ENCODE measurements at places on chromosomes 5 and 9.

DNA sequence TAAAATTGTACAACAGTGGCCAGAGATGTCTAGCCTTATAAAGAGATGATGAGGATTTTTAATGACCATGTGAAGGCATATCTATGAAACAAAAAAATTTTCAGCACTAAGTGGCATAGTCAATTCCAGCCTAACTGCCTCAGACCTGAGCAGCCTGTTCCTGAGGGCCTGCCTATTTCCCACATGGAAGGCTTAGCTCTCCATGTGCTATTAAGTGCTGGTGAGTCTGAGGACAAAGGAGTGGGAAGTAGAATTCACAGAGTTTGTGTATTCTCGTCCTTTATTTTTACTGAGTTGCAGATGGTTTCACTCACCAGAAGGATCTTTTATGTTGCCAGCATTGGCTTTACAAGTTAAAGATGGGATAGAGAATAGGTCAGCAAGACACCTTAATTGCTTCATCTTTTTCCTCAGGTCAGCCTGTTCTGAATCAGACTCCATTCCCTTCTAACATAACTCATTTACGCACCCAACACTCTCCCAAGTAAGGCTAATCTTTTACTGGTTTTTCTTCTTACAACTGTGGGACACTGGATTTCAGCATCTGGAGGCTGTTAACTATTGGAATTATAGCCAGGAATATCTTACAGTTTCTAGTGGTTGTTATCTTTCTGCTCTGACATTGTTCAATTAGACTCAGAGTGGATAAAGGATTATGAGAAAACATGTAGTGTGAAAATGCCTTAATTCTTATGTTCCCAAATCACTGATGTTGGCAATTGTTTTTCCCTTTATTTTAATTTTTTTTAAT lies 76.8 kb downstream of the ISOC1 start:
- DNase-seq: no peak

DNA sequence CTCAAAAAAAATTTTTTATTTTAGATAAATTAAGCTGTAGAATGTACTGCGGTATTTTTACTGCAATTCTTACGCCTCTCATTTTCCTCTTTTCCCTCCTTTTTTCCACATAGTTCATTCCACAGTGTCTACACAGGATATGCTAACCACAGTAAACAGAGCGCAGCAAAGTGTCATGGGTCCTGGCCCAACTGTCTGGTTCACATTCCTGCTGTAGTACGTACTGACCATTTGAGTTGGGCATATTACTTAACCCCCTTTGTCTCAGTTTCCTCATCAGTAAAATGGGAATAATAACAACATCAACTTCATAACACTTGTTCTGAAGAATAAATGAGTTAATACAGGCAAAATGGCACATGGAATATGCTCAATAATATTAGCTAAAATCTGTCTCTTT lies 41.6 kb downstream of the SLC44A1 start:
- no peak for DNase-seq

GRCh38 chr9:108783326-108783725 lies 72.5 kb downstream of the ACTL7B start:
- DNase-seq: no peak

DNA sequence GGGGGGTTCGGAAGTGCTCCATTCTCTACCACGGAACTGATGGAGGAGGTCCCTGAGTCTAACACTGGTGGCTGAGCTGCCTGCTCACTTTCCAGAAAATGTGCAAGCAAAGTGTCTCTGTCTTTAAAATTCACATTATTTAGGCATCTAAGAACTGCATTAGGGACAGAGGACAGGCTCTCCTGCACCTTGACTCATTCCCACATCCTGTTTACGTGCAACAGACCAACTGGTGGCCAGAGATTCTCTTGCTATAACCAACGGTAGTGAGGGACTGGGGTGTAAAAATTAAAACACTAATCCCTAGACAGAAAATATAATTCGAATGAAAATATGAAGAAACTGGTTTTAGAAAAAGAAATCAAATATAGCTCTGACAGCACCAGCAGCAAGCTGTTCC lies 320.9 kb downstream of the IRX2 start:
- DNase-seq: no peak

- no peak for DNase-seq
Observed at GRCh38 chr5:135038813-135039270, 4.8 kb upstream of the PITX1 start.

DNA sequence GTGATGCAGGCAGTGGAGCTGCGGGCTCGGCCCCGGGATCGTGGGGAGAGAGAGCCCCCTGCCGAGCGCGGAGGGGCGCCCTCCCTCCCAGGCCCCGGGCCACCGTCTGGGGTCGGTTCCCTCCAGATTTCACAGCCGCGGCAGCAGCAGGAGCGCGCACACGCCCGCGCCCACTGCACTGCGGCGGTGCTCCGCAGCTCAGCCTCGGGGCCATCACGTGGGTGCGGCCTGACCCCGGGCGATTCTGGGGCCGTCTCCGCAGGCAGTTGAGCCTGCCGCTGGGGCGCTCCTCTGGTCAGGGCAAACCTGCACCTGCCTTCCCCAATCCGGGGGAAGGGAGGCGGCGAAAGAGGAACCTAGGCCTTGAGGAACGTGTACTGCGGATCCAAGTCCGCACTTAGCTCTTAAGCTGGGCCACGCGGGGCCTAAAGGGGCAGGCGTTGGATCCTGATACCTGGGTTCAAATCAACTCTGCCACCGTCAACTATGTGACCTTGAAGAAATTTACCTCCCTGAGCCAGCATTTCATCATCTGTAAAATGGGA lies 9.4 kb upstream of the DELE1 start:
- no peak for DNase-seq

- DNase-seq: no peak
Observed at GRCh38 chr5:433836-434235, 9.1 kb upstream of the EXOC3 start.

GRCh38 chr5:56671571-56671970 lies 143.8 kb upstream of the MAP3K1 start:
- no peak for DNase-seq

- DNase-seq: no peak
Observed at GRCh38 chr5:163094492-163095180, 342.8 kb upstream of the CCNG1 start.

DNA sequence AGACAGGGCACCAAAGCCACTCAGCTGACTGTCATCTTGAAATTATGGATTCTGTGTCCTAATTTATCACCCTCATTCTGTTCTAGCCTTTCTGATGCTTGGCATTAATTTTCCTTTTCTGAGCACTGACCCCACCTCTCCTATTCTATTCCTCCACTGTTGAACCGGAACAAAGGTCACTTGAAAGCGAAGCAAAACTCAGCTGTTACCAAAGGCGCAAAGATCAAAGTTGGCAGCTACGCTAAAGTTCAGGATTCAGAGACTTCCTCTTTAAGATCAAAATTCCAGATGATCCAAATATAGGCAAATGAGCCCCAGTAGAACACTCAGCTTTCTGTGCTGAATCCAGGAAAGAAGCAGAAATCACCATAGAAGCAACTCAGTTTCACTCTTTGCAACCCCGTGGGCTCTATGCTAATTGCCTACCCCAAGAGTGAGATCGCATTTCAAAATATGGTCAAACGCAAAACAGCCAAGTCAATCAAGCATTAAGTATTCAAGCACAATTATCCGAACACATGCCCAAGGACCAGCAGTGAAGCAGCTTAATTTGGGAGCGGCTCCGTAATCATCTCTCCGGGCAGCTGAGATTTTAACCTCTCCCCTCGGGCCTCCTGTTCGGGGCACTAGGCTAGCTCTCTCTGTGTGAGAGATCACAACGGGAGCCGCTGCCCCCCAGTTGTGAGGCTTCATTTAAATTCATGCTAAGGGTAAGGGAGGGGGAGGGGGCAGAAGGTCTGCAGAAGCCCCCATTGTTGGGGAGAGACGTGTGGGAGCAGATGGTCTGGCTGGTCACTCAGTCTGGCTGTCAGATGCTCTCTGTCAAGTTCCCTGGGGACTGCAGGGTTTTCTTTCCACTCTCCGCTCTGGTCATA lies 288.6 kb downstream of the ELAVL2 start:
- no peak for DNase-seq

DNA sequence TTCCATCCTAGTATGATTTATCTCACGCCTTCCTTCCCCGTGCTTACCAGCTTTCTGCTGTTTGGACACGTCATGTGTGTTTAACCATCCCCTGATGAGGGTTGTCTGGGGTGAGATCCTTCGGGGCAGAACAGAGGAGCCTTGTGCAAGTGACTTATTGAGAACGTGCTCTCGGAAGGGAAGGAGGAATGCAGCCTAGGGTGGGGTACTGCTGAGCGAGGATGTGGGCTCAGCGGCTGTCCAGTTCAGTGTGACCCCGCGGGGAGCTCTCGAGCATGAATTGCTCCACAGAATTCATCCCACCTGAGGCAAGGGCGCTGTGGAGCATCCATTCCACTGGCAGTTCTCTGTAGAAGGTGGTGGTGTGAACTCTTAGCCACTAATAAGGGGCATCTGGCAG lies 4.0 kb downstream of the MYOZ3 start:
- DNase-seq: no peak

GRCh38 chr9:131722255-131722654 lies 17.6 kb downstream of the RAPGEF1 start:
- no peak for DNase-seq

- DNase-seq: no peak
Observed at GRCh38 chr5:148999741-149000140, 63.1 kb downstream of the SH3TC2 start.

DNA sequence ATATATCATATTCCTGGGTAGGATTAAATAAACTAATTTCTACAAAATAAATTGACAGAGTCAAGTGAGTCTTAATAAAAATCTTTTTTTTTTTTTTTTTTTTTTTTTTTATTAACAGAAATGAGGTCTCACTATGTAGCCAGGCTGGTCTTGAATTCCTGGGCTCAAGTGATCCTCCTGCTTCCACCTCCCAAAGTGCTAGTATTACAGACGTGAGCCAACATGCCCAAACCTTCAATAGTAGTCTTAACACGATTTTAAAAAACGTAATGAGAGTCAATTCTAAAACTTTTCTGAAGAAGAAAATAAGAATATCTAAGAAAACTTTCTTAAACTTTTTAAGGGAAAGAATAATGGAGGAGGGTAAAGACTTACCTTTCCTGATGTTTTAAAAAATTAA lies 84.2 kb downstream of the YIPF5 start:
- DNase-seq: no peak

DNA sequence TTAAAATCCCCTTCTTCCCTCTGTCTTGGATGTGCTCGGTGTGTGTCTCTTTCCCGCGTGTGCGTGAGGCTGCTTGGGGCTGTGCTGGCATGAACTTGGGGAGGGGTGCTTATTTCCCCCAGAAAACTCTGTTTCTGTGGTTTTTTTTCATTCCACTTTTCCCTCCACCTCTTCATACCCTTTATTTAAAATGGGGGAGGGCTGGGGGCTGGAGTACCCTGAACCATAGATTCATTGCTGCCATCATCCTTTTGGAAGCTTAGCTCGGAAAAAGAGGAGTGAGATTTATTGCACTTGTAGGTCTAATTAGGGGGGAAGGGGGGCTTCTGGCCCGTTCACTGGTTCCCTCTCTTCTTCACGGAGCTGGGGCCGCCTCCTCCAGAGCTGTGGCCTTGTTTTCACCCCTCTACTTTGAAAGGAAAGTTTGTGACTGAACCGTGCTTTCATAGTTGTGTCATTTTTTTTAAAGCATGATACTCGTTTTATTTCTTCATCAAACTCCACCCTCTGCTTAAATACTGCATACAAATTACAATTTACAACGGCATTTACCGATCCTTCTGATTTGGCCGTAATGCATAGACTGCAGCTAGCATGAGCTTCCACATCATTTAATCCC lies 2.9 kb downstream of the NR2F1 start:
- DNase-seq: no peak

- no peak for DNase-seq
Observed at GRCh38 chr5:17400724-17401469, 97.1 kb upstream of the TAF11L2 start.

DNA sequence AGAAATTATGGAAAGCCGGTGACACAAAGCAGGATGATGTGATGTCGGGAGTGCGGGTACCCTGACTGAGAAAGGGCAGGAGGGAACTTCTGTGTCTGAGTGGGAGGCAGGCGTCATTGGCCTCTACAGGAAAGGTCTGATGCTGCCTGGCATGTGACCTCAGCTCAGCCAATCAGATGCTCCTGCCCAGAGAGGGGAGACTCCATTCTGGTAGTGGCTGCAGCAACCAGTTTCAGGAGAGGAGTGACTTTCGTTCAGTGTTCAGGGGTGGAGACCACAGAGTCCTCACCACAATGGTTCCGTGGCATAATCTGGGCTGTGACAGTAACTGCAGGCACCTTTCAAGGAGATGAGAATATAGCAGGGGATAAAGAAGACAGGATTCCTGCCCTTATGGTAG lies 6.7 kb upstream of the SFXN1 start:
- no peak for DNase-seq

DNA sequence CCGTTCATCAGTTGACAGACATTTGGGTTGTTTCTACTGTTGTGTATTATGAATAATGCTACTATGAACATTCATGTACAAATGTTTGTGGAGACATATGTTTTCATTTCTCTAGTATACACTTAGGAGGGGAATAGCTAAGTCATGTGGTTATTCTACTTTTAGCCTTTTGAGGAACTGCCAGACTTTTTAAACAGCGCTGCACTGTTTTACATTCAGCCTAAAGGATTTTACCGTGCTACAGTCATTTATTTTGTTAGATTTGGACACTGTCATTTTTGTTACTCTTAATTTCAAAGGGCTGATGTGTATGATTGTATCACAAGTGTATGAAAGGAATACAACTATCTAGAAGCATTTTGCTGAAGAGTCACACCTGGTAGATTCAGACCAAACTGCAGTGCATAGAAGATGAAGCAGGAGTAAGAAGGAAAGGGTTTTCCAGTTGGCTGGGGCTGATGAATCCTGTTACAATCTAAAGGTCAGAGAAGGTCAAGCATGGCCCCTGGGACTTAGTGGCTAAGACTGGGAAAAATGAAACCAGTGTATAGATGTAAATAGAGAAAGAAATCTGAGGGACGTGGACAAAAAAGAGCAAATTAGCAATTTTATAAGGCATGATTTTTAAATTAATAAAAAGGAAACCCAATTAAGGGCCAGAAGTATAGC lies 509.7 kb downstream of the PSAT1 start:
- no peak for DNase-seq

GRCh38 chr9:137294091-137294680 lies 7.9 kb downstream of the NRARP start:
- no peak for DNase-seq

DNA sequence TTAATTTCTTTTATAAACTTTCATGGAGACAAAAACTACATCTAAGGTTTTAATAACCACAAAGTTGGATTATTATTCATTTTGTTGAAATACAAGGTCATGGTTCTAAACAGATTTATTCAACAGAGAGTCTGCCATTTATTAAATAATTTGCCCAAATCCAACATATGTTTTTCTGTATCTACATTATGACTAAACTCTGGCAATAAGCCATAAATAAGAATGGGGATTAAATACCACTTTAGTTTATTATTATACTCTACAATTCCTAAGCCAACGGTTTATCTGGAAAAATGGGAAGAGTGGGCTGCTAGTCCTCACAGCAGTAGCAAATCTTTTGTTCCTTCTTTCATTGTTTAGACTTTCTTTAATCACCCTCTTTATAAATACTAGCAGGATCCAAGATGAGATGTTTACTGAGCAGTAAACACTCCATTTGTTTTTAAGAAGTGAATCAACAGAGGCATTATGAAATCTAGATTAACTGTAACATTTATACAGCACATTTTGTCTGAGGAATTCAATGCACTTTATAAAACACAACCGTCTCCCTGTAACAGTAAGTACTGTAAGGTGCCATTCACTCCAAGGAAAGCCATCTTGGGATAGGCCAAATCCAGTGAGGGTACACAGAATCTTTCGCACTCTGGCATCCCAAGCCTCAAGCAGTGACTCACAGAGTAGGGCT lies 89.7 kb downstream of the DROSHA start:
- no peak for DNase-seq

- no peak for DNase-seq
Observed at GRCh38 chr9:78938821-78939220, 632.9 kb upstream of the TLE4 start.

All from activated T-helper 1 cell treated with anti-CD3 and anti-CD28 coated beads, Interleukin-2, amount 50 U/mL, for 16 hours (primary cell).